CD8-positive, alpha-beta T cell (primary cell): ENCODE measurements at places on chromosomes 7 and 10. TPM values are rescaled to one million over a fixed set of nuclear protein-coding genes. Genes with fewer than 3 reads are reported as not detected.

Gene FAM24B
- total RNA-seq = 12.7 TPM

Gene CBLL1
- 68.5 TPM for total RNA-seq

Gene NUTM2A
- total RNA-seq = 0.35 TPM

Gene FRMPD2
- total RNA-seq = not detected

Gene STEAP4
- not detected for total RNA-seq

Gene SEMA3A
- 1.00 TPM for total RNA-seq

Gene RBM20
- total RNA-seq = 1.3 TPM

Gene MYL10
- not detected for total RNA-seq

Gene SORCS3
- 0.14 TPM for total RNA-seq

Gene TACC2
- total RNA-seq = not detected

Gene MSANTD7
- 22.3 TPM for total RNA-seq

Gene LRRC4
- total RNA-seq = 1.5 TPM

Gene SPDYE3
- not detected for total RNA-seq

Gene SEC61G
- total RNA-seq = 50.5 TPM

Gene PIP
- total RNA-seq = not detected

Gene CCL24
- not detected for total RNA-seq

Gene GPRIN2
- total RNA-seq = not detected

Gene FAM13C
- not detected for total RNA-seq

Gene KCNMA1
- total RNA-seq = not detected

Gene NPFFR1
- total RNA-seq = not detected

Gene TMEM225B
- 0.94 TPM for total RNA-seq

Gene PCGF6
- total RNA-seq = 2.1 TPM

Gene CUBN
- total RNA-seq = 6.5 TPM

Gene EMX2
- total RNA-seq = not detected

Gene ANKRD1
- total RNA-seq = not detected

Gene ABCC2
- 3.3 TPM for total RNA-seq

Gene DPYSL4
- total RNA-seq = 1.0 TPM

Gene MALRD1
- not detected for total RNA-seq

Gene C7orf33
- not detected for total RNA-seq

Gene AIFM2
- 3.6 TPM for total RNA-seq

Gene PAX4
- total RNA-seq = not detected

Gene CTTNBP2
- not detected for total RNA-seq

Gene FAM3C
- total RNA-seq = 11.7 TPM

Gene WEE2
- total RNA-seq = 0.22 TPM

Gene PLAU
- total RNA-seq = 0.11 TPM
